ENCODE measurements at places on chromosomes 13 and 19. TPM values are rescaled to one million over a fixed set of nuclear protein-coding genes. Genes with fewer than 3 reads are reported as not detected.

GRCh38 chr13:80894917-80895316, 554.0 kb upstream of the SPRY2 start:
- DNase-seq = no peak
- no peak overlapping the region for H3K27ac ChIP-seq
- H3K4me3 ChIP-seq = no peak overlapping the region
- H3K27me3 ChIP-seq = no peaks in the 10 kb centered on the region

DNA sequence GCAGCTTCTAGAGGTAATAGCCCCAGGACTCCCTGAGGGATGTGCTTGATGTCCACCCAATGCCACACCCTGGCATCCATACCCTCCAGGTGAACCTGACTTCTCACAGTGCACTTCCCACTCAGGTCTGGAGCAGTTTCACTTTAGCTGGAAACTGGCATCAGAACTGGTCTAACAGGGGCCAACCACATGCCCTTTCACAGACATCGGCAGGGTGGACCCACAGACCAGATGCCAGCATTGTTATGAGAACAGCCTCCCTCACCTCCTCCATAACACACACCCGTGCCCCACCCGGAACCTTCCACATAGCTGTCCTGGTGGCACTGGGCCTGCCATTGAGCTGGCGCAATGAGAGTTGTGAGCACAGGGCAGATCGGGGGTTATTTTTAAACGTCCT, 77.4 kb upstream of the GPR12 start:
- no peak overlapping the region for H3K27ac ChIP-seq
- no peak for DNase-seq
- no peaks in the 10 kb centered on the region for H3K27me3 ChIP-seq
- H3K4me1 ChIP-seq = no peaks in the 10 kb centered on the region
- H3K4me3 ChIP-seq = no peak overlapping the region

GRCh38 chr13:33497146-33497845, 211.7 kb upstream of the STARD13 start:
- H3K4me3 ChIP-seq = no peak overlapping the region
- no peaks in the 10 kb centered on the region for H3K4me1 ChIP-seq
- H3K27ac ChIP-seq = peak overlapping the region; percentile 91

DNA sequence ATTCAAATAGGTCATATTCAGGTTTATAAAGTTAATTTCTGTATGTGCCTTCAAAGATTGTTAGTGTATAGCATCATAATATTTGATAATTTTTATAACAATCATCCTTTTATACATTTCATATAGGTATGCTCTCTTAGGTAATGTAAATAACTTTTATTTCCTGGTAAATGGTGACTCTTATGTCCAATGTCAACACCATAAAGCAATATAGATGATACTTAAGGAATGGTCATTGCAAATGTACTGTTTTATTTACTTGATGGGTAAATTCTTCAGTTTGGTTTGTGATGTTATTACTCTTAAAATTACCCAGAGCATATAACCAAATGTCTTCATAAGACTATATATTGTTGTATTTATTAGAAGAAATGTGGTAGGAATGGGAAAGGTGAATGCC, 928.7 kb downstream of the PCDH9 start:
- no peak overlapping the region for H3K4me3 ChIP-seq
- H3K27ac ChIP-seq = no peak overlapping the region
- H3K36me3 ChIP-seq = no peaks in the 10 kb centered on the region
- H3K27me3 ChIP-seq = no peaks in the 10 kb centered on the region
- no peaks in the 10 kb centered on the region for H3K4me1 ChIP-seq

DNA sequence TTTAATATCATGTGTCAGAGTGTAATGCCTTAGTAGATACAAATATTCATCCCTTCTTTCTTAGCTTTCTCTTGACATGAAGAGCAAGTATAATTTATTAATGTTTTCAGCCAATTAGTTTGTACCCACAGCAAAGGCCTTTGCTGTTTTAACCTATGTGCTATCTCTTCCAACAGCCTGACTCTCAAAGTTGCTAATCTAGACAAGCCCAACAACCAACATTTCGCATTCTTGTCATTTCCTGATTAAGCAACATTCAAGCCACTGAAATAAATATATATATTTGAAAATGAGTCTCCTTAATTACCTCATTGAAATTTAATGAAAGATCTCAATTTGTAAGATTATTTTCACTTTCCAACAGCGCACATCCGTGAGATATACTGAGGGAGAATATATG, 18.5 kb downstream of the EPSTI1 start:
- no peak overlapping the region for H3K27ac ChIP-seq
- H3K36me3 ChIP-seq = no peaks in the 10 kb centered on the region
- no peak overlapping the region for H3K4me3 ChIP-seq
- H3K4me1 ChIP-seq = no peaks in the 10 kb centered on the region
- no peak for DNase-seq

GRCh38 chr13:108302279-108302678, 32.8 kb downstream of the TNFSF13B start:
- H3K27me3 ChIP-seq = no peaks in the 10 kb centered on the region
- no peak overlapping the region for H3K27ac ChIP-seq
- H3K4me1 ChIP-seq = no peaks in the 10 kb centered on the region

- H3K27ac ChIP-seq = no peak overlapping the region
- DNase-seq = no peak
- H3K4me1 ChIP-seq = no peaks in the 10 kb centered on the region
- no peaks in the 10 kb centered on the region for H3K36me3 ChIP-seq
These were observed 2.4 kb upstream of the SBK2 start for GRCh38 chr19:55539090-55539984.

DNA sequence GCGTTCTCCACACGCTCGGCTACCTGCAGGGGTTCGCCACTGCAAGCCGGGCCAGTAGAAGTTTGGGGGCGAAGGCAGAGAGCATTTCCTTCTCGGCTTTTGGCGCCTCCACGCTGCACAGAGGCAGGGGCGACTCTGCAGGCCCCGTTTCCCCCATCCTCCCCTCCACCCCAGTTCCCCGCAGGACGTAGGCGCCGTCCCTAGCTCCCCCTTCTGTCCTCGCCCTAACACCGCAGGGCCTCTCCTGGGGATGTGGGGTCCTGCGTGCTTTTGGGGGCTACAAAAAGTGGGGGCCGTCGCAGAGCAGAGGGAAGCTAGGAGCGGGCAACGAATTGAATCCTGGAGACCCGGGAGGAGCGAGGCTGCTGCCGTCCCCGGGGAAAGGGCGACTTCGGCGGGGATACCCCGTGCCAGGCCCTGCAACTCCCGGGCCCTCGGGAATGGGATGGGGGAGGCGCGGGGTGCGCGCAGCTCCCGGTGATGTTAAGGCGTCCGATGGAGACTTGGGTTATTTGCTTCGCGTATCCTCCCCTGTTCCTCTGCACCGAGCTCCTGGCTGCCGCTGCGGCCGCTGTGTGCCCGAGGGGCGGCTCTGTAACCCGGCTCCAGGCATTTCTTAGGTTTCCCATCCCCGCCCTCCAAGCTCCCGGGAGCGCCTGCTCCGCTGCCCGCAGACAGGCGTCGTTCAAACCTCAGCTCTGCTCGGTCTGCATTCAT, 255.9 kb upstream of the SOX21 start:
- H3K27ac ChIP-seq = no peak overlapping the region
- H3K4me1 ChIP-seq = no peaks in the 10 kb centered on the region
- peaks cover 55% of the 10 kb centered on the region for H3K27me3 ChIP-seq

The ZSCAN1 gene
- not detected for polyA plus RNA-seq

The SLC25A41 gene
- polyA plus RNA-seq = 0.12 TPM

The EFNB2 gene
- 2.8 TPM for polyA plus RNA-seq

The JOSD2 gene
- polyA plus RNA-seq = 81.2 TPM

The PNMA8A gene
- polyA plus RNA-seq = 10.2 TPM

The ZNF714 gene
- 5.4 TPM for polyA plus RNA-seq

The ERICH4 gene
- polyA plus RNA-seq = not detected

The CD70 gene
- 142 TPM for polyA plus RNA-seq
